Iris pigment epithelial cell (primary cell): ENCODE measurements at places on chromosomes 6 and 20.

DNA sequence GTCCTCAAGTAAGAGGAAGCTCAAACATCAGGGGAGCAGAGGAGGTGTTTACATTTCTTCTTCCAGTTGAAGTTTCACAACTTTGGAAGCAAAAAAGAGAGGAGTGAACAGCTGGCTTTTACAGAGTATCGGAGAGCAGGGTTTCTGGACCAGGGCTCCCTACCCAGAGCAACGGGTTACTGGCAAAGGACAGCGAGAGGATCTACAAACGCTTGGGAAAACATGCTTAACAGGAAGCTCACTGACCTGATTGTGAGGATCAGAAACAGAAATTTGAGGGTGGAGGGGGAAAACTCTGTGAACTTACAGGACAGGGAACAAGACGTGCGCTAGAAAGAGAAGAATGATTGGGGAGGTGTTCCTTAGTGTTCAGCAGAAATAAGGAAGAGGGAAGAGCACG, 85.7 kb upstream of the TAB2 start:
- peak; percentile 53 for DNase-seq

- no peak for DNase-seq
These were observed 39.2 kb downstream of the ZC3H12D start for GRCh38 chr6:149445573-149445972.

DNA sequence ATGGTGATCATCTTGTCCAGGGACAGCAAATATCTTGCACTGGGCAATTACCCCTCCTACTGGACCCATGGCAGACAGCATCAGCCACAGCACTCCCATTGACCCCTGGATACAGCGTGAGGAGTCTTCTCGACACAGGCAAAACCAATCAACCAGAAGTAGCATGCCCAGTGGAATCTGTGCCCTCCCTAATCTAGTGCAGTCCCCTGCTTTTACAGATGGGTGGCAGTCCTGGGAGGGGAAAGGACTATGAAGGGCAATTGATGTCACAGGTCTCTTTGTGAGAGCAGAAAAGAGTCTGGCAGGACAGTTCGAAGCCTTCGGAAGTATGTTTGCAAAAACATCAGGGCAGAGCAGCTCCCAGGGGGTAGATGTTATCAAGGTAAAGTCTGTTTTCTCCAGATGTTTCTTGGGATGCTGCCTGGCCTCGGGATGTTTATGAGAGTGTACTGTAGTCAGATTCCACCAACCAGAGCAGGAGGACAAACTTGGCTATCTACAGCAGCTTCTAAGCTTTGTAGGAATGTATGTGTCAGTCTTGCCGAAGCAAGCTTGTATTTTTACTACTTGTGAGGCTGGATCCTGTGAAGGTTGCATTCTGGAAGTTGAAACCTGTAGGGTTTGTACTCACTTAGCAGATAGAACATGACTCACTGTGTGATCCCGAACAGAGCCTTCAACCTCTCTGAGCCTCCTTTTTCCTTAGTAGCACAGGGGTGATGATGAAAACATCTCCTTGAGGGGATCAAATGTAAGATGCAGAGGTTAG, 63.0 kb upstream of the MYL9 start:
- peak; percentile 88 for DNase-seq

DNA sequence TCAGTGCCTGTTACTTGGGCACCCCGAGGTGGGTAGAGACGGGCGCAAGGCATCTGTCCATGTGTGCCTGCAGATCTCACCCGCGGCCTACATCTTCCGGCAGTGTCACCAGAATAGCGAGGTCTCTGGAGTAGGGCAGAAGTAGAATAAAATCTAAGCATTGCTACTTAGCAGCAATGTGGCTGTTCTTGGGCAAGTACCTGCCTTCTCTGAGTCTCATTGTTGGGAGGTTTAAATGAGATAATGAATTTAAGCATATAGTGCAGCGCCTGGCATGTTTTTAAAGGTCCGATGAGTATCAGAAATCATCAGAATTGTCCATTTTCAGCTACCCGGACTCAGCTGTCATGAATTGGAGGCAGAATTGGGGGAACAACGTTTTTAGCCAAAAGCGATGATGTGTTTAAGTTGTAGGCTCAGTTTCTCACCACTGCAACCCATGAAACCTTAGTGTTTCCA, 800 bp downstream of the ABCC10 start:
- DNase-seq: no peak

- no peak for DNase-seq
These were observed 42.3 kb upstream of the GRIK2 start for GRCh38 chr6:101351173-101351572.

DNA sequence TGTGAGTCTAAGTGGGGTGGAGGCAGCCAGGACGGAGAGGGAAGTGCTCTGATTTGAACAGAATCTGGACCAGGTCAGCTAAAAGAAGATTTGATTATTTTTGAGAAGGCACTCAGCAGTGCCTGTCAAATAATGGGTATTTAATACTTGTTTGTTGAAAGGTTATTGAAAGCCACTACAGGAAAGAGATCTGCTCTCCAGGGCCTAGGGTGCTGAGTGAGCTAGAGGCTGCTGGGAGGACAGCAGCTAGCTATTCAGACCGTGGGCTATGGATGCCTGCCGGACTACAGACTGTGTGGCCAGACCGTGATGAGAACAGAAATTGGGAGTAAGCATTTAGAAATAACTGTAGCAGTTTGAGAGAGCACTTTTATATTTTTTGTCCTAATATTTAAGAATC, 8.8 kb downstream of the SLC35F1 start:
- DNase-seq: no peak

DNA sequence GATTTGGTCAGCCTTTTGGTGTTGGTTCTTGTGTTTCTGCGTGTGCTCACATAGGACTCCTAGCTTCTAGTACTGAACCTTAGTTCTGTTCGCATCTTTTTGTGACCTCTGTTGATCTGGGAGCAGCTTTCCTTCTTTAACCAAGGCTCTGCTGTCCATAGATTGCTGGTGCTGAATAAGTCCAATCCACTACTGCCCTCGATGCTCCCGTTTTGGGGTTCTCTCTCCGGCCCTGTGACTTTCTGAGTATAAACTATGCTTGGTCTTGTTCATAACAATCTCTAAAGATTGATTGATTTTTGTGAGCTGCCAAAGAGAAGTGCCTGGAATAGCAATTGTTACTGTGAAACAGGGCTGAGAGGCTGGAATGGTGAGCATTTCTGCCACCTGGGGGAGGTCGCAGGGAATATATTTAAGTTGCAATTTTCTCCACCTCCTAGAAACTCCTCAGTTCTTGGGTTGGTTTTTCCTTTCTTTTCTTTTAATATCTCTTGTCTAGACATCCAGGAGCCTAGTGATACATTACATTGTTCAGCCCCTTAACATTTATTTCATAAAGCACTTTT, 422.9 kb upstream of the CHD6 start:
- DNase-seq: no peak

- DNase-seq: peak; percentile 75
These were observed 36.7 kb upstream of the AAR2 start for GRCh38 chr20:36199345-36200257.

DNA sequence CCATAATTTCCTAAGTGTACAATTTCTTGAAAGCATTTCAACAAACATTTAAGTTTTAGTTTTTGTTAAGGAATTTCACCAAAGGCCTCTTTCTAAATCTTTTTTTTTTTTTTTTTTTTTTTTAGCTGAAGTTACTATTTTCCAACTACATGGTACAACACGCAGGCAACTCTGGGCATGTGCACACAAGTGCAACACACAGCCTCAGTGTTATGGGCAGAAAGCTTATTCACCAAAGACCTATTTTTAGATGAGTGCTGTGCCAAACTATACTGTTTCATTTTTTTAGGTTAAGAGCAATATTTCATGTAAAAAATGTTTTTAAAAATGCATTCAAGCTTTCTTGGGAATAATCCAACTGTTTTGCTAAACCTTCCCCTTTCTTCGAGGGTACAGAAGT, 42.0 kb upstream of the MAP3K4 start:
- DNase-seq: no peak

GRCh38 chr6:37232430-37233017, 25.0 kb upstream of the TBC1D22B start:
- DNase-seq: no peak

DNA sequence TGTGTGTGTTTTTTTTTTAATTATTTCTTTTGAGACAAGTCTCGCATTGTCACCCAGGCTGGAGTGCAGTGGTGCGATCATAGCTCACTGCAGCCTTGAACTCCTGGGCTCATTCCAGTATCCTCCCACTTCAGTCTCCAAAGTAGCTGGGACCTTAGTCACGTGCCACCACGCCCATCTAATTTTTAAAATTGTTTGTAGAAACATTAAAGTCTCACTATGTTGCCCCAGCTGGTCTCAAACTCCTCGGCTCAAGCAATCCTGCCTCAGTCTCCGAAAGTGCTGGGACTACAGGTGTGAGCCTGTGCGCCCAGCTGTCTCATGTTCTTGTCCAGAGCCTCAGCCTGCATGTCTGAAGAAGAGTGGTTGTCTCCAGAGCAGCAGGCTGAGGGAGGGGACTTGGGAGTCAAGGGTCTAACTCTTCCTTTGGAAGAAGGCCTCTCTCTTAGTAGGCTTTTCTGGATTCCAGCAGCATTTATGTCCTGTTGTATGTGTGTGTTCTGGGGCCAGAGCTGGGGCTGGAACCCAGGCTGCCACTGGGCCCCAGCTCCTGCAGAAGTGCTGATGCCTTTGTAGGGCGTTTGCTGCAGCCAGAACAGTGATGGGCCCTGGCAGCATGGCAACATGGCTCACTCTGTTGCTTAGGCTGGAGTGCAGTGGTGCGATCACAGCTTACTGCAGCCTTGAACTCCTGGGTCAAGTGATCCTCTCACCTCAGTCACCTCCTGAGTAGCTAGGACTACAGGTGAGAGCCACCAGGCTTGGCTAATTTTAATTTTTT, 5.4 kb downstream of the DNMT3B start:
- DNase-seq: no peak

GRCh38 chr6:159282421-159282820, 113.2 kb downstream of the FNDC1 start:
- no peak for DNase-seq

GRCh38 chr6:75409928-75410327, 83.7 kb downstream of the FILIP1 start:
- peak; percentile 11 for DNase-seq

DNA sequence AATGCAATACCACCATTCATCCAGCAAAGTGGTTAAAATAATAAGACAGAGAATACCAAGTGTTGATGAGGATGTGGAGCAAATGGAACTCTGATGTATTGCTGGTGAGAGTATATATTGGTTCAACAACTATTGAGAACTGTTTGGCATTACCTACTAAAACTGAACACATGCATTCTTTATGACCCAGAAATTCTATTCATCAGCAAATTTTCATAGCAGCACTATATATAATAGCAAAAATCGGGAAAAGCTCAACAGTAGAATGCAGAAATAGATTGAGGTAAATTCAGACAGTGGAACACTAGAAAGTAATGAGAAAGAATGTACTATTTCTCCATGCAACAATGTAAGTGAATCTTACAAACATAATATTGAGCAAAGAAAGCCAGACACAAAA, 62.2 kb upstream of the FOXP4 start:
- DNase-seq: no peak

DNA sequence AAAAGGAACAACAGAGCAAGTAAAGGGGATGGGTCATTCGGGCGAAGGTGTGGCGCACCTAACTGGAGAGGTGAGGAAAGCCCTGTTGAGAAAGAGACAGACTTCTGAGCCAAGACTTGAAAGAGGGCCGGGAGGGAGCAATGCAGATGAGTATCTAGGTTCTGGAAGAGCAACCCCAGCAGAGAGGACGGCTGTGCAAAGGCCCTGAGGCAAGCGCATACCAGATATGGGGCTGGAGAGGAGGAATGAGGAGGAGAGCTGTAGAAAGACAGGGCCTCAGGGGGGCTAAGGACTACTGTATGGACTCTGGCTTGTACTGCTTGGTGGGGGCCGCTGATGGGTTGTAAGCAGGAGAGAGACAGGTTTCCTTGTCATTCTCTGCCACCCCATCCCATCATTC, 21.9 kb downstream of the TRERF1 start:
- DNase-seq: no peak

DNA sequence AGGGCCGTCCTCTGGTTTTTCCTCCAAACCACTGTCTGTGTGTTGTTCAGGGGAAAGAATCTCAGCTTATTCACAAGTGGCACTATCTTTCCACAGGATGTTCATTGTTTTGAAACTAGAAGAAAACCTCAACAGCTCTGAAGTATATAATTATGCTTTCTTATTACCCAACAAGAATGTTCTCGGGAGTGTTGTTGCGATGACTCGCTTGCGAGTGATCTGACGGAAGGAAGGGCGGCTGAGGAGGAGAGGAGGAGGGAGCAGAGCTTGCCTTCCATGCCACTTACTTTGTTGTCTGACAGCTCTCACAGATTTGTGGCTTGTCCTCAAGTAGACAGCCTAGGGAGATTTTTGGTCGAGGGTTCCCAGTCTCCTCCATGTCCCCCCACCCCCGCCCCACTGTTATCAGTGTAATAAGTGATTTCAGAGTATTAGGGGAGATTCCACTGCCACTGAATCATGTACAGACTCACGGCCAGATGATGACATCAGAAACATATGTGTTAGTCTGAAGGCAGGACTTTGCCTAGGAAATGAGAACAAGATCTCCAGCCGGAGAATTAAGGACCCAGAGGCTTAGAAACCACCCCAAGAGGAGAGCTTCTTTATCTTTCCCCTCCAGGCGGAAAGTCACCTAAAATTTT, 80.7 kb upstream of the CCN6 start:
- peak; percentile 98 for DNase-seq

GRCh38 chr6:144155529-144155928, 5.2 kb downstream of the STX11 start:
- DNase-seq: no peak

- no peak for DNase-seq
These were observed 461.0 kb upstream of the JARID2 start for GRCh38 chr6:14784596-14785492.

DNA sequence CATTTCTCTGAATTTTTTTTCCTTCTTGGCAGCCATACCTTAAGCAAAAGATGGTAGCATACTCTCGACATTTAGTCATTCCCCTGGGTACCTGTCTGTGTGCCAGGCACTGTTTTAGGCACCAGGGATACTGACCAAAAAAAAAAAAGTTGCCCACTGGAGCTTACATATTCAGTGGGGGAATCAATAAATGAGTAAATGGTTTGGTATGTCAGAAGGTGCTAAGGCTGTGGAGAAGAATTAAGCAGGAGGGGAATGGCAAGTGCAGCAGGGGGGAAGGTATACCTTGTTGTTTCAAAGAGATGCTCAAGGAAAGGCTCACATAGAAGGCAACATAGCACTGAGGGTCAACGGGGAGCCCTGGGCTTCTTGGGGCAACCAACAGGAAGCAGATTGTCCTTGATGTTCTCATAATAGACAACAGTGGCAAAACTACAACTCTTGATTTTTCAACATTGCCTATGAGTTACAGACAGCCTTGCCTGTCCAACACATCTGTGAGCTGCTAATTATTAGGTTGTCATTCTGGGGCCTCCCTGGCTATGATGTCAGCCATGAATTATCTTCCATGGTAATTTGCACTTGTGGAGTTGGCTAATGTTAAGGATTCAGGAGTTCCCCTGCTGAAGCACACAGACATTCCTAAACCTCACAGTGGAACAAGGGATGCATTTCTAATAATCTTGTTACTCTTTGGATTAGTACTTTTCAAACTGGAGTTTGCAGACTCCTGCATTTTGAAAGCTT, 19.6 kb downstream of the NT5E start:
- DNase-seq: no peak

- DNase-seq: peak; percentile 26
These were observed 8.6 kb downstream of the CDC40 start for GRCh38 chr6:110188791-110189190.
